ENCODE measurements at places on chromosomes 2 and 18.

DNA sequence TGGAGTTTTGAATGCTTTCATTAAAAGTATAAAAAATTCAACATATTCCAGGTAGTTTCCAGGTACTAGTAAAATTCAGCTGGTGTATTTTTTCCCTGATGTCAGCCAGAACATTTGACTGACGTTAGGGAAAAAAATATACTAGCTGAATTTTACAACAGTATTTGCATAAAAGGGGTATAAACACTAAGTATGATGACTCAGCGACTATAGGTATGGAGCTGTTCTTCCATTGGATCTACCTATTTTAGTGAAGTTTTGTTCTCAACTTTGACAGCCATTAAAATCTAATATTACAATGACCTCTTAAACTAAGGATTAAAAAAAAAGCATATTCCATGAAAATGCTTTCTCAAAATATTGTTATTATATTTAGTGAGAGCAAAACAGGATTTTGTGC lies 155.9 kb downstream of the FSHR start:
- DNase-seq: no peak

DNA sequence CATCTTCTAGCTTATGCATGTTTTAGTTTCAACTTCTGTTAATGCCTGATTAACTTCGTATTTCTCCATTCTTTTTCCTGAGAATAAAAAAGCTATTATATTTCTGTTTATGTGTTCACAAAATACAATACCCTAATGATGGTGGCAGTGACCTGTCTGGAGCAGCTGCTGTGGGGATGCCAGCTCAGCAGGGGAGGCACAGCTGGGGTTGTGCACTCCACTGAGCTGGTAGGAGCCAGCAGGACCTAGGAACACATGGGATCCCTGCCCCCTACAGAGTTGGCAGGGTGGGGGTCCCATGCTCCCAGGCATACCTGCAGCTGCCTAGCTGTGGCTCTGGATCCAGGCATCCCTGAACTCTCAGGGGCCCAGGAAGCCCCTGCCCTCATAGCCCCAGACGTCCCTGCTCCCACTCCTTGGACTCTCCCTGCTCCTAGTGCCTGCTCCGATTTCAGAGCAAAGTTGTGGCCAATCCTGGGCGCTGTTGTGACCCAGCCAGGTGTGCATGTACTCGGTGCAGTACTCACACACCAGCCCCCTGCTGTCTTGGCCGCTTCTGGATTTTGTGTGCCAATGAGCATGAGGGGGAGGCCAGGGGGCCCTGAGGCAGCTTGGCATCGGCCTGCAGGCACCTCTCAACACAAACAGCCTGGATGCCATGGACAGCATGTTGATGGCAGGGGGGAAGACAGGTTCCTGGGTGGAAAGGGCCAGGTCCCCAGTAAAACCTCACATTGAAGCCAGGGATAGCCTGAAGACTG lies 546.0 kb downstream of the ZNF804A start:
- DNase-seq: no peak

GRCh38 chr2:129754421-129754820 lies 225.0 kb upstream of the RAB6C start:
- DNase-seq: no peak

- DNase-seq: no peak
Measured at GRCh38 chr2:69299772-69300516, 87.1 kb downstream of the GFPT1 start.

DNA sequence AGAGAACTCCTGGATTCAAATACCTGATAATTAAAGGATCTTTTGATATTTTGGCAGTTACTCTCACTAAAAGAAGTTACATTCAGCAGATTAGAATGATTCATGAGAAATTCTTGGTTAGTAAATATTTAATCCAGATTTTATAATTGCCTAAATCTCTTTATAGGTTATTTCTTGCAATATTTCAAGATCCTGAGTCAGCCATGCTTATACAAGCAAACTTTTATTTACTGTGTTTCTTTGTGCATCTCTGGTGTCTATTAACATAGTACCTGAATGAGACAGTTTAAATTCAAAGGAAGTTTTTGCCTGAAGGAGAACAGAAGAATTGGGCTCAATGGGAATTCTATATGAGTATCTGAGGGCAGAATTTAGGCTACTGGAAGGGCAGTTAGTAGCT lies 249.3 kb downstream of the ERBB4 start:
- DNase-seq: no peak

Data from suprapubic skin (tissue), 4 donors.